ENCODE measurements at places on chromosomes 4 and X. TPM values are rescaled to one million over a fixed set of nuclear protein-coding genes. Genes with fewer than 3 reads are reported as not detected.

DNA sequence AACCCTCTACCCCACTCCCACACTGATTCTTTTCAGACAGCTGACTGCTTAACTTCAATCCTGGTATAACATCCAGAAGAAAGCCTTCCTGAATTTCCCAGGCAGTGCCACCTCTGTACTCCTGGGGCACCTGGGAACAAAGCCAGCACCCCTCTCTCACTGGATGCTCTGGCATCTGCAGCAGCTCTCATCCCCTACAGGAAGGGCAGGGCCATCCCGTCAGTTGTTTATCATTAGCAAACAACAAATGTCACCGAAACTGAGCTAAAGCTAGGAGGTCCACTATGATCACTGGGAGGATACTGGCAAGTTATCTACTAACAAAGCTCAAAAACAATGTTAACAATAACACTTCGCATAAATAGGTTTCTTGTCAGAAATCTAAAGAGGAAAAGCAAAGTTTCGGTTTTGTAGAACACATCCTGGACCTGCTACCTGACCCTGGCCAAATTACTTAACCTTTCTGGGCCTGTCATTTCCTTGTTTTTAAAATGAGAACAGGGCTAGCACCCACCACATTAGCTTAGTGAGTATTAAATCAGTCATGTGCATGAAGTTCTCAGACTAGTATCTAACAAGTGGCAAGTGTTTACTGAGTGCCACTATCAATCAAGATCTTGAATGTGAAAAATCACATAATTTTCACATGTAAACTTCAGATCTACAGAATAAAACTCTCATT is 86.6 kb downstream of the NR3C2 start:
- DNase-seq: no peak

- DNase-seq: no peak
These were observed 99.4 kb upstream of the STK26 start for GRCh38 chrX:131923614-131924250.

GRCh38 chrX:132505116-132505515 is 16.3 kb upstream of the MBNL3 start:
- DNase-seq: no peak

DNA sequence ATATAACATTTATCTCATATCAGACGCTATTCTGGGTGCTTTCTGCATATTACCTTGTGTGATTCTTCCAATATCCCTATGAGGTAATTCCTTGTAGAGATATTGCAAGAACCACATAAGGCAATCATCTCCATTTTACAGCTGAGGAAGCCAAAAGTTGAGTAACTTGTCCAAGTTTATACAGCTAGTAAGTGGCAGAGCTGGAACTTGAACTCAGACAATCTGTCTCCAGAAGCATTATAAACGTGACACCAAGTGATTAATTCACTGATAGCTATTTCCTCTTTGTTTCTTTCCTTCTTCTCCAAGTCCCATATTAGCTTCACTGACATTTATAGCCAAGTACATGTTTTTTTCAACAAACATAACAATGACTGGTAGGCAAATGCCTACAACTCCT is 7.3 kb downstream of the EMCN start:
- DNase-seq: no peak

DNA sequence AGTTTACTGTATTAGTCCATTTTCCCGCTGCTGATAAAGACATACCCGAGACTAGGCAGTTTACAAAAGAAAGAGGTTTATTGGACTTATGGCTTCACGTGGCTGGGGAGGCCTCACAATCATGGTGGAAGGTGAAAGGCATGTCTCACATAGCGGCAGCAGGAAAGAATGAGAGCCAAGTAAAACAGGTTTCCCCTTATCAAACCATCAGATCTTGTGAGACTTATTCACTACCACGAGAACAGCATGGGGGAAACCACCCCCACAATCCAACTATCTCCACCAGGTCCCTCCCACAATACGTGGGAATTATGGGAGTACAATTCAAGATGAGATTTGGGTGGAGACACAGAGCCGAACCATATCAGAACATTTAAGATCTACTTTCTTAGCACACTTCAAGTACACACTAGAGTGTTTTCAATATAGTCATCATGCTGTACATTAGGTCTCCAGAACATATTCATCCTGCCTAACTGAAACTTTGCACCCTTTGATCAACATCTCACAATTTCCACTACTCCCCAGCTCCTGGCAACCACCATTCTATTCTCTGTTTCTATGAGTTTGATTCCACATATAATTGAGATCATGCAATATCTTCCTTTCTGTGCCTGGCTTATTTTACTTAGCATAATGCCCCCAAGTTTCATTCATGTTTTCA is 341.0 kb downstream of the ARHGAP24 start:
- no peak for DNase-seq

- DNase-seq: no peak
These were observed 73.9 kb upstream of the PLAC1 start for GRCh38 chrX:134732152-134732551.

- no peak for DNase-seq
These were observed 982 bp downstream of the PDLIM5 start for GRCh38 chr4:94452476-94453371.

DNA sequence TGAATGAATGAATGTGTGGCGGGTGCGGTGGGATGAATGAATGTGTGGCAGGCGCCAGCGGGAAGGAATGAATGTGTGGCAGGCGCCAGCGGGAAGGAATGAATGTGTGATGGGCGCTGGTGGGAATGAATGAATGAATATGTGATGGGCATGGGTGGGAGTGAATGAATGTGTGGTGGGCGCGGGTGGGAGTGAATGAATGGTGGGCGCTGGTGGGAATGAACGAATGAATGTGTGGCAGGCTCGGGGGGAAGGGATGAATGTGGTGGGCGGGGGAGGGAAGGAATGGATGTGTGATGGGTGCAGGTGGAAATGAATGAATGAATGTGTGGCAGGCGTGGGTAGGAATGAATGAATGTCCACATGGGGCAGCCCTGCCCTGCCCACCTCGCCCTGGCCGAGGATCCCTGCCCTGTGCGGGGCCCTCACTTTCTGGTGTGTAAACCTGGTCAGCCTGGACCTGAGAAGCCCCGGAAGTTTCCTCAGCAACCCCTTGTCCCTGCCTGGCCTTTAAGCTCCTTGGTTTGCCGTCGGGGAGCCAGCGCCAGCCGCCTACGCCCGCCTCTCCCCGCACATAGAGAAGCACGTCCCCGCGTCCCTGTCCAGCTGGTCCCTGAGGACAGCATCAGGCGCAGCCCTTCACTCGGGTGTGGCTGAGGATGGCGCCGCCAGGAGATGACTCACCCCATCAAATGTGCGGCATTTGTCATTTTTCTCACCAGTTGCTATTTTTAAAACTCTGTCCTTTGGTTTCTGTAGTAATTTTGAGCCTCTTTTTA is 112.8 kb upstream of the LRPAP1 start:
- DNase-seq: no peak

The SPANXC gene
- not detected for polyA plus RNA-seq

The GK gene
- 102 TPM for polyA plus RNA-seq

The TEX11 gene
- polyA plus RNA-seq: not detected

The CXCL8 gene
- 1.1 TPM for polyA plus RNA-seq

Data from right renal pelvis (tissue), 4 donors.